ENCODE measurements at places on chromosomes 6 and 20. TPM values are rescaled to one million over a fixed set of nuclear protein-coding genes. Genes with fewer than 3 reads are reported as not detected.

GRCh38 chr20:10328897-10329255 is 105.1 kb downstream of the MKKS start:
- DNase-seq = no peak
- no peaks in the 10 kb centered on the region for H3K4me1 ChIP-seq
- no peaks in the 10 kb centered on the region for H3K36me3 ChIP-seq
- H3K4me3 ChIP-seq = no peak overlapping the region

GRCh38 chr20:2867081-2867864 is 6.0 kb upstream of the PTPRA start:
- H3K27ac ChIP-seq = no peak overlapping the region
- peaks cover 24% of the 10 kb centered on the region for H3K4me1 ChIP-seq
- no peak overlapping the region for H3K4me3 ChIP-seq
- H3K27me3 ChIP-seq = no peaks in the 10 kb centered on the region
- no peak for DNase-seq

DNA sequence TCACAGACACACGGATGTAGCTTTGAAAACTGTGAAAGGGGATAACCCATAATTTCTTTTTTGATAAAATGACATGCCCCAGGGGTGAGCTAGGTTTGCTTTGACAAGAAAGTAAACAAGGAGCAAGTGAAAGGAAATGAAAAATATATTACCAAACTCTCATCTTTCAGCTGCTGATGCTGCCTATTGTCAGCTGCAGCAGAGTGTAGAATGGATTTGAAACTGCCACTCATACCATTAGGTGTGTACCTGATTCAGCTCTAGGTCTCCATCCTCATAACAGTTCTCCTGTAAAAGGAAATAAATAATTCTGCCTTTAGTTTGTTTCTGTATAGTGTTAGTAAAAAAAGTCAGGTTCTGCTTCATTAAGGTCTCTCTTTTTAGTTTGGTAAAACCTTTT is 415.1 kb upstream of the MARCKS start:
- no peak overlapping the region for H3K27ac ChIP-seq
- no peak for DNase-seq
- H3K4me3 ChIP-seq = no peak overlapping the region
- no peaks in the 10 kb centered on the region for H3K36me3 ChIP-seq
- H3K27me3 ChIP-seq = no peaks in the 10 kb centered on the region
- no peaks in the 10 kb centered on the region for H3K4me1 ChIP-seq

GRCh38 chr20:444862-445426 is 17.4 kb downstream of the TBC1D20 start:
- no peak overlapping the region for H3K27ac ChIP-seq
- H3K4me3 ChIP-seq = no peak overlapping the region
- no peaks in the 10 kb centered on the region for H3K27me3 ChIP-seq
- no peaks in the 10 kb centered on the region for H3K36me3 ChIP-seq
- peaks cover 21% of the 10 kb centered on the region for H3K4me1 ChIP-seq
- no peak for DNase-seq

GRCh38 chr6:148538261-148539190 is 195.9 kb downstream of the SASH1 start:
- no peaks in the 10 kb centered on the region for H3K4me1 ChIP-seq
- DNase-seq = no peak
- H3K27ac ChIP-seq = no peak overlapping the region
- H3K27me3 ChIP-seq = no peaks in the 10 kb centered on the region

DNA sequence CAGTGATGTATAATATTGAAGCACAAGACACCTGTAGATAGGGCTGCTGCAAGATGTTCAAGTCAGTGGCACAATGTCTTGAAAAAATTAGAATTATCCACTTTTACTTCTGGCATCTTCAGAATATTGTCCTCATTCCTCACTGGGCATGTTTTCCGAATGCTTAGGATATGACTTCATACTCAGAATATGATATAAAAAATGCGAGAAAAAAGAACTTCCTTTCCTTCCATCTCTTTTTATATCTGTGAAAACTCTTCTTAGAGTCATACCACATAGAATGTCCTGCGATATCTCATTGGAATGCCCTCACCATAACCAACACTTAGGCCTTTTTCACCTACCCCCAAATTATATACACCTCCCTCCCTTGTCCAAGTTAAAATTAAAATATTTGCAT is 4.6 kb downstream of the MAS1L start:
- H3K4me1 ChIP-seq = no peaks in the 10 kb centered on the region
- no peak overlapping the region for H3K27ac ChIP-seq
- no peak overlapping the region for H3K4me3 ChIP-seq
- DNase-seq = no peak

- H3K27me3 ChIP-seq = peaks cover 48% of the 10 kb centered on the region
- DNase-seq = no peak
Measured at GRCh38 chr20:61935926-61936700, 129.6 kb downstream of the TAF4 start.

DNA sequence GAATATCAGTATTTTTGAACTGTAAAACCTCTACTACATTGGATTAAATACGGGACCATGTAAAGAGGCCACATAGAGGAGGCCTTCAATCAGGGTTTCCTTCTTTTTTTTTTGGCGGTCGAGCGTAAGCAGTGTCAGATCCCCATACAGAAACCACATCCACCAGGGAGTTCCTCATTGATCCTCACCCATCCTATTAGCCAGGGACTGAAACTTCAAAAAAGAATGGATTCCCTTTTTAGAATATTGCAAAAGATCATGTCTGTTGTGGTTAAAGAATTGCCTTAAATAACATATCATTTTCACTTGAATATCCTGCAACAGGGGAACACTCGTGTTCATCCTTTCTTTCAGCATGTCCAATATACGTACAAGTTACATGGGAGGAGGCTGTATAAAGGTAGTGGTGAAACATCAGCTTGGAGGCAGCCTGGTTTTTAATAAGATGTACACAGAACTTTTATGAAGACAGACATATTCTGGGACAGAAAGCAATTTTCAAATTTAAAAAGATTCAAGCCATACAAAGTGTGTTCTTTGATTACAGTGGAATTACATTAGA is 96.1 kb downstream of the PPP1R14C start:
- H3K27me3 ChIP-seq = no peaks in the 10 kb centered on the region
- H3K4me3 ChIP-seq = no peak overlapping the region
- DNase-seq = no peak
- H3K4me1 ChIP-seq = peaks cover 13% of the 10 kb centered on the region

GRCh38 chr6:78851156-78851555 is 16.2 kb upstream of the IRAK1BP1 start:
- H3K36me3 ChIP-seq = no peaks in the 10 kb centered on the region
- no peak for DNase-seq
- no peaks in the 10 kb centered on the region for H3K27me3 ChIP-seq
- no peak overlapping the region for H3K4me3 ChIP-seq

- no peak overlapping the region for H3K4me3 ChIP-seq
- no peaks in the 10 kb centered on the region for H3K27me3 ChIP-seq
- DNase-seq = no peak
- peaks cover 17% of the 10 kb centered on the region for H3K4me1 ChIP-seq
Measured at GRCh38 chr6:22069306-22069800, 227.5 kb downstream of the PRL start.

GRCh38 chr6:85192186-85192585 is 257.7 kb upstream of the NT5E start:
- no peak overlapping the region for H3K4me3 ChIP-seq
- DNase-seq = no peak
- no peaks in the 10 kb centered on the region for H3K27me3 ChIP-seq
- H3K4me1 ChIP-seq = no peaks in the 10 kb centered on the region
- H3K36me3 ChIP-seq = no peaks in the 10 kb centered on the region
- H3K27ac ChIP-seq = no peak overlapping the region

- peak; percentile 86 for DNase-seq
- peaks cover 6% of the 10 kb centered on the region for H3K4me1 ChIP-seq
- H3K4me3 ChIP-seq = peak within 1 kb of the TSS; percentile 82
- H3K36me3 ChIP-seq = no peaks in the 10 kb centered on the region
- H3K27ac ChIP-seq = peak within 1 kb of the TSS; percentile 98
Measured at GRCh38 chr6:122789182-122790027, at the start of gene SMPDL3A. Gene SMPDL3A, plus strand, starts transcription at chr6:122789258. Its CDS starts 89 bp downstream, at chr6:122789347.

DNA sequence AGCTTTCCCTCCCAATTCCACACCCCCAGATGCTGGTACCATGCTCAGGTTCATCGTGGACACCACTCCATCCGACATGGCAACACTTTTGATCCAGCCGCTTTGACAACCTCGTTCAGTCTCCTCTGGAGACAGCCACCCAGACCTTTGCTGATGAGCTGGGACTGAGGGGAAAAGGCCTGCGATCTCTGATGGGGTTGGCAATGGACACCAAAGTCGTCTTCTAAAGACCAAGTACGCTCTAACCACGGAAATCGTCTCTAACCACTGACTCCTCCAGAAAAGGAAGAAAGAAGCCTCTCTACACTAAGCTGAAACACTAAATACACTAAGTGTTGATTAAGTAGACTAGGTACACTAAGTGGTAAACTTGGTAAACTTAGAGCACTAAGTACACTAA is 26.1 kb upstream of the HLA-E start:
- no peak overlapping the region for H3K4me3 ChIP-seq
- H3K27me3 ChIP-seq = peaks cover 100% of the 10 kb centered on the region
- no peaks in the 10 kb centered on the region for H3K36me3 ChIP-seq
- no peak for DNase-seq

DNA sequence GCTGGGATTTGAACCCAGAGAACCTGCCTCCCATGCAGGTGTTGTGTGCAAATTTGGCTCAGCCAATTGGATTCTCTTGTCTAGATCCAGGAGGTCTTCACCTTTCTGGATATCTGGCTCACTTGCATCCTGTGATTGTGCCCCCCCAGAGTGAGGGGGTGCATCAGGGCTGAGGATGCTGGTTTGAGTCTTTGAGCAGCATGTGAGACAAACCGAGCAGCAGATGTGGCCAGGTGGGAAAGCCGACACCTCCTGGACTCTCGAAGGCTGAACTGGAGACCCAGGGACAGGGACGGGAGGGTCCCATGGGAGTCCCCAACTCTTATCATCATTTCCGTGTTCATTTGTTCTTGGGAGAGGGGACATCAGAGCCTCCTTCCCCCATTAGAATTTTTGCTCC is 30.6 kb upstream of the SULF2 start:
- H3K4me3 ChIP-seq = no peak overlapping the region
- peaks cover 2% of the 10 kb centered on the region for H3K27me3 ChIP-seq
- DNase-seq = no peak
- no peaks in the 10 kb centered on the region for H3K4me1 ChIP-seq

DNA sequence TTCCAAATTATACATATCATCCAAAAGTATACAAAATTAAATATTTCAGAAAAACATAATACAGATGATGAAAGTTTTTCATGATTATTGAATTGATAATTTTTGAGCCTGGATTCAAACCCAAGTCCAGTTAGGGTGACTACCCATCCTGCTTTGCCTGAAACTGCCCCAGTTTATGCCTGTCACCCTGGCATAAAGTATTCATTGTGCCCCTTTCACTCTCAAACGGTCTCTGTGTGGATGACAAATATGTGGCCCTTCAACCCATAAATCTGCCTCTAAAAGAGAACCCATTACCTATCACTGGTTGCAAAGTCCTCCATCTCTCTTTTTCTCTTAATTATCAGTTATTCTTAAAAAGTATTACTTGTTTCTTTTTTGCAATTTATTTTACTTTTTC is 553.7 kb upstream of the JARID2 start:
- no peaks in the 10 kb centered on the region for H3K36me3 ChIP-seq
- no peaks in the 10 kb centered on the region for H3K4me1 ChIP-seq
- H3K27me3 ChIP-seq = no peaks in the 10 kb centered on the region
- DNase-seq = no peak
- H3K4me3 ChIP-seq = no peak overlapping the region
- no peak overlapping the region for H3K27ac ChIP-seq

GRCh38 chr6:155014670-155015300 is 19.7 kb downstream of the TIAM2 start:
- no peaks in the 10 kb centered on the region for H3K36me3 ChIP-seq
- H3K27me3 ChIP-seq = no peaks in the 10 kb centered on the region
- H3K27ac ChIP-seq = no peak overlapping the region
- no peak overlapping the region for H3K4me3 ChIP-seq
- H3K4me1 ChIP-seq = no peaks in the 10 kb centered on the region
- DNase-seq = no peak

- peaks cover 31% of the 10 kb centered on the region for H3K4me1 ChIP-seq
- no peaks in the 10 kb centered on the region for H3K27me3 ChIP-seq
- no peaks in the 10 kb centered on the region for H3K36me3 ChIP-seq
Measured at GRCh38 chr6:35449287-35449881, 2.8 kb upstream of the FANCE start.

GRCh38 chr6:35603326-35604202 is 85.2 kb downstream of the FKBP5 start:
- no peaks in the 10 kb centered on the region for H3K27me3 ChIP-seq
- no peak for DNase-seq
- peak overlapping the region; percentile 82 for H3K27ac ChIP-seq

- H3K4me1 ChIP-seq = peaks cover 11% of the 10 kb centered on the region
- DNase-seq = no peak
- H3K36me3 ChIP-seq = no peaks in the 10 kb centered on the region
- no peak overlapping the region for H3K27ac ChIP-seq
Measured at GRCh38 chr20:41225091-41225490, 87.7 kb downstream of the PLCG1 start.

- peaks cover 71% of the 10 kb centered on the region for H3K4me1 ChIP-seq
- H3K4me3 ChIP-seq = no peak overlapping the region
- H3K36me3 ChIP-seq = peaks cover 38% of the 10 kb centered on the region
- H3K27ac ChIP-seq = no peak overlapping the region
Measured at GRCh38 chr6:132495604-132496079, 17.3 kb downstream of the STX7 start.

DNA sequence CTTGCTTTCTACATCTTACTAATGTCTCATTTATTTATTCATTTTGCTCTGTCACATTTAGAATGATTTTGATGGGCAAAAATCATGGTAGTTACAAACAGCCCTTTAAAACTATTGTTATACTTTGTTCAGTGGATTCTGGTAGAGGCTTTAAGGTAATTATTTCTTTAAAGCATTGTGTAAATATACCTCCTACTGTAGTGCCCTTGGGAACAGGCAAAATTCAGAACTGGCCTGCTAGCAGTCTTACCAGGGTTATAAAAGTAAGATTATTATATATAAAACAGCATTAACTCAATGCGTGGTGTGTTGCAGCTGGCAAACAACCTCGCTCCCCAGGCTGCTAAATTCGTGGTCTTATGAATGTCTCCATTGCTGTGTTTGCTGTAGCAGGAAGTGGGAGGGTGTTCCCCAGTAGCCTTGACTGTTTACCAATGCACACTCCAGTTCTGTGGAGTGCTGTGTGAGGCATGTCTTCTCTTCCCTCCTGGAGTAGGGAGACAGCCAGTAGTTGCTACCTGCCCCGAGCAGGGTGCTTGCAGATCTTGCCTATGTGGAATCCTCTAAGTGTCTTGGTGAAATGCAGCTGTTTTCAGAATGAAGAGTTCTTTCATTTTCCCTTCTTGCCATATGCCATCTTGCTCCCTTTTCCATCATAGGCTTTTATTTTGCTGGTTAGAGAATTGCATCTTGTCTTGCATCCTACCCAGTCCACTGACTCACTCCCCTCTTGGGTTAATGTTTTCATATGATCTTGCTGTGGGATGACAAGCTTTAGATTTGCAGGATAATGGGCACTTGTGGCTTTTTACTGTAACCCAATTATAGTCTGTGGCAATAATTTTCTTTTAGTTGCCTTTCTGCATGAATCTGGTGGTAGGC is 45.3 kb downstream of the IGF2R start:
- no peaks in the 10 kb centered on the region for H3K27me3 ChIP-seq
- no peak overlapping the region for H3K4me3 ChIP-seq
- peak overlapping the region; percentile 30 for H3K27ac ChIP-seq
- no peaks in the 10 kb centered on the region for H3K36me3 ChIP-seq

Gene SLC26A8
- 0.56 TPM for polyA plus RNA-seq

Gene RSPH4A
- 7.5 TPM for polyA plus RNA-seq

Gene HMGCLL1
- 7.1 TPM for polyA plus RNA-seq

Gene ASF1A
- polyA plus RNA-seq = 46.5 TPM

Gene PDE10A
- polyA plus RNA-seq = 8.9 TPM

Gene POU3F2
- 0.06 TPM for polyA plus RNA-seq

Gene TOMM34
- 23.7 TPM for polyA plus RNA-seq

Gene RAET1L
- 0.15 TPM for polyA plus RNA-seq

Gene WFDC2
- 38.4 TPM for polyA plus RNA-seq

Gene OLIG3
- polyA plus RNA-seq = not detected

Gene TFAP2C
- 2.9 TPM for polyA plus RNA-seq

Gene GSTA1
- 2.0 TPM for polyA plus RNA-seq

Gene SAMD10
- 6.2 TPM for polyA plus RNA-seq

Gene MLIP
- 0.09 TPM for polyA plus RNA-seq

Data from left lung (tissue), 14 donors.